ENCODE measurements at places on chromosomes 1 and 21.
A peak's percentile ranks its signal among the peaks of the same experiment; 100 is the strongest.

GRCh38 chr1:89546934-89547562 lies 22.4 kb downstream of the LRRC8B start:
- DNase-seq = no peak

- no peak for DNase-seq
These were observed 66.3 kb downstream of the MAP3K7CL start for GRCh38 chr21:29196670-29197191.

DNA sequence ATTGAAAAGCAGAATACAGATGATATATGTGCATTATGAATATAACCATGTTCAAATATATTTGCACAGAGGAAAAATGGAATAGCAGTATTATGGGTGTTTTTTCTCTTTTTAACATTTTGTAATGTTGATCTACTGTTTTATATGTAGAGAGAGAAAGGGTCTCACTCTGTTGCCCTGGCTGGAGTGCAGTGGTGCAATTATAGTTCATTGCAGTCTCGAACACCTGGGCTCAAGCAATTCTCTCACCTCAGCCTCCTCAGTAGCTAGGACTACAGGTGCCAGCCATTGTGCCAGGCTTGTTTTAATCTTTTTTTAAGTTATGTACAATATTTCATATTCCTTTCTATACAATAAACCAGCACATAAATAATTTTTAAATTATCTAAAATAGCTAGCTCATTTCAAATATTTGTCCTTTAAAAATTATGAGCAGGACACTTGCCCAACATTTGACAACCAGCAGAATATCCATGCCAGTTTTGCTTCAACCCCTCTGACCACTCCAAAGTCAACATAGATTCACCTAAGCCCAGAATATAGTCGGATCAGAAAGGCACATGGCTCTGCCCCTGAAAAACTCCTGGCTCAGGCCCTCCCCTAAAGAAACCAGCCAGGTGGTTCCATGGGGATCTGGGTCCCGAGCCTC lies 29.8 kb downstream of the ZNF281 start:
- DNase-seq = no peak

DNA sequence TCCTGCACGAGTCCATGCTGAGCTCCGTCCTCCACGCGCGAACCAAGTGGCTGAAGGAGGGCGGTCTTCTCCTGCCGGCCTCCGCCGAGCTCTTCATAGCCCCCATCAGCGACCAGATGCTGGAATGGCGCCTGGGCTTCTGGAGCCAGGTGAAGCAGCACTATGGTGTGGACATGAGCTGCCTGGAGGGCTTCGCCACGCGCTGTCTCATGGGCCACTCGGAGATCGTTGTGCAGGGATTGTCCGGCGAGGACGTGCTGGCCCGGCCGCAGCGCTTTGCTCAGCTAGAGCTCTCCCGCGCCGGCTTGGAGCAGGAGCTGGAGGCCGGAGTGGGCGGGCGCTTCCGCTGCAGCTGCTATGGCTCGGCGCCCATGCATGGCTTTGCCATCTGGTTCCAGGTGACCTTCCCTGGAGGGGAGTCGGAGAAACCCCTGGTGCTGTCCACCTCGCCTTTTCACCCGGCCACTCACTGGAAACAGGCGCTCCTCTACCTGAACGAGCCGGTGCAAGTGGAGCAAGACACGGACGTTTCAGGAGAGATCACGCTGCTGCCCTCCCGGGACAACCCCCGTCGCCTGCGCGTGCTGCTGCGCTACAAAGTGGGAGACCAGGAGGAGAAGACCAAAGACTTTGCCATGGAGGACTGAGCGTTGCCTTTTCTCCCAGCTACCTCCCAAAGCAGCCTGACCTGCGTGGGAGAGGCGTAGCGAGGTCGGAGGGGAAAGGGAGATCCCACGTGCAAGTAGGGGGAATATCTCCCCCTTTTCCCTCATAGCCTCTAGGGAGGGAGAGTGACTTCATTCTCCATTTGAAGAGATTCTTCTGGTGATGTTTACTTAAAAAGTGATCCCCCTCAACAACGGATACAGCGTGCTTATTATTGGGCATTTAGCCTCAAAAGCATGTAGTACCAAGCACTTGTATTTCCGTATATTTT lies 991 bp downstream of the PRMT6 start:
- peak; percentile 12 for DNase-seq

DNA sequence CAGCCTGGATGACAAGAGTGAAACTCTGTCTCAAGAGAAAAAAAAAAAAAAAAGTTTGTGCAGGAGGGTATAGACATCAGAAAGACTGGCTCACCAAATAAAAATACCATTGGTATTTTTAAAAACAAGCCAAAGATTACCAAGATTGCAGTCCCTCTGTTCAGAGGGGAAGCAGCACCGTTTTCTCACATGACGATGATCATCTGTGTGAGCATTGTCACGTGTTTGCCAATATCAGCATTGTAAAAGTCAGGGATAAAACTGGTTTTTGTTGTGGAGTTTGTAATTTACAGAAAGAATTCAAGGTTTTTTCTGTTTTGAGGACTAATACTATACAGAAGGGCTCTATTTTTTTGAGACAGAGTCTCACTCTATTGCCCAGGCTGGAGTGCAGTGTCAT lies 26.5 kb downstream of the ZNF362 start:
- no peak for DNase-seq

DNA sequence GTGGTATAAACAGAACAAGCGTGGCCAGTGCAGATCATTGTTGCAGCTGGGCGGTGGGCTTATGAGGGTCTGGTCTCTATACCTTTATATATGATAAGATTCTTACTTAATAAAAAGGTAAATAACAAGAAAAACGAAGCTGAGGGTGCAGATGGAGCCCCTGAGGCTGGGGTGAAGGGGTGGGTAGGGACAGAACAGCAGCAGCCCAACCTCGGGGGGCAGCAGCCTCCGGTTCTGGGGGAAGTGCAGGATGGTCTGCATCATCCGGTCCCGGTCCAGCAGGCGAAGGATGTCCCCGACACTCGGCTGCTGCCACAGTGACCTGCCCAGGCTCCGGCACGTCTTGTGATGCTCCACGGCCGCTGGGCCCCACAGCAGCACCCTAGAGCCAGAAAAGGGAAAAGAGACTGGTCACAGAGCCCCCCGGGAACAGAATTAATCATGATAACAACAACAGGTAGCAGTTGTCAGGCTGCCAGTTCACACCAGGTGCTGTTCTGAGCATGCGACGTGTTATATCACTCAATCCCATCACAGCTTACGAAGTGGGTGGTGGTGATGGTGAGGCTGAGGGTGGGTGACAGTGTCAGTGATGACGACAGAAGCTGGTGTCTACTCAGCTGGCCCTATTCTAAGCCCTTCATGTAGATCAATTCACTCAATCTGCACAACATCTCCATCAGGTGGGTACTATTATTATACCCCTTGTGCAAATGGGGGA lies 35.5 kb downstream of the MRAP start:
- no peak for DNase-seq

All from T-helper 2 cell (primary cell).